ENCODE measurements at places on chromosomes 13 and 19.

DNA sequence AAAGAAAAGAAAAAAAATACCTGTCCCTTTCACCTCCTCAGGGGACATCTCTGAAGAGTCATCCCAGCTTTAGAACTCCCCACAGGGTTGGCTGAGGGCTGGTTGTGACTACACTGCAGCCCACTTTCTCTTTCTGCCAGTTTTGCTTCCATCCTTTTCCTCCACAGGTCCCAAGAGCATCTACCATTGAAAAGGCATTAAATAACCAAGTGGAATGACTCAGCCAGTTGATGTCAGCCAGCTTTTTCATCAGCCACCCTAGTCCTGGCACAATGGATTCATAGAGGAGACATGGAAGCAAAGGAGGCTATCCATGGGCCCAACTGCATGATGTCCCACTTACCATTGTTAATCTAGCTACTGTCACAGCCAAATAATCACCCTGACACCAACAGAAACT is 9.2 kb upstream of the RCBTB1 start:
- DNase-seq = no peak

- DNase-seq = no peak
These were observed 1.2 kb upstream of the SLAIN1 start for GRCh38 chr13:77696006-77696878.

- DNase-seq = no peak
These were observed 8.0 kb upstream of the GPR183 start for GRCh38 chr13:99315186-99315585.

DNA sequence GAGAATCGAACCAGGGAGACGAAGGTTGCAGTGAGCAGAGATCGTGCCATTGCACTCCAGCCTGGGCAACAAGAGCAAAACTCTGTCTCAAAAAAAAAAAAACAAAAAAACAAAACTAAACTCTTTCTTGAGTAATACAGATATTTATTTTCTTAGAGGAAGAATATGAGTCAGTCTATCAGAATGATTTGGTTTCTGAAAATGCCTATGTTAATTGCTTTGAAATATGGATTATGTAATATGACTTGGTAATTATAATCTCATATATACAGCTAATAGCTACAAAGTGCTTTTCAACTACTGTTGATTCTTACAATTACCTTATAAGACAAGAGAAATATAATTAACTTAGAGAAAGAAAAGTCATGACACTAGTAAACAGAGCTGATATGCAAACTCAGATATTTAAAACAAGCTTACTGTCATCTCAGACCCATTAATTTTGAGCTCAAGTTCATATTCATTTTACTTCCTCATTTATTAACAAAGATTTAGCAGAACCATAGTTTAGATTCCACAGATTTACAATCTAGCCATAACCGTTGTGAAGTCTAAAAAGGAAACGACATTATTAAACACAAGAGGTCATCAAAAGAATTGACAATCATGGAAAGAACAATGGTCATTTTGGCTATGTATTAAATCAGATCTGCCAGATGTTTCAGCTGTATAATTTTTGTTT is 88.0 kb downstream of the TBC1D4 start:
- DNase-seq = no peak

- DNase-seq = no peak
These were observed 53.0 kb upstream of the FBXL3 start for GRCh38 chr13:77079902-77080413.

DNA sequence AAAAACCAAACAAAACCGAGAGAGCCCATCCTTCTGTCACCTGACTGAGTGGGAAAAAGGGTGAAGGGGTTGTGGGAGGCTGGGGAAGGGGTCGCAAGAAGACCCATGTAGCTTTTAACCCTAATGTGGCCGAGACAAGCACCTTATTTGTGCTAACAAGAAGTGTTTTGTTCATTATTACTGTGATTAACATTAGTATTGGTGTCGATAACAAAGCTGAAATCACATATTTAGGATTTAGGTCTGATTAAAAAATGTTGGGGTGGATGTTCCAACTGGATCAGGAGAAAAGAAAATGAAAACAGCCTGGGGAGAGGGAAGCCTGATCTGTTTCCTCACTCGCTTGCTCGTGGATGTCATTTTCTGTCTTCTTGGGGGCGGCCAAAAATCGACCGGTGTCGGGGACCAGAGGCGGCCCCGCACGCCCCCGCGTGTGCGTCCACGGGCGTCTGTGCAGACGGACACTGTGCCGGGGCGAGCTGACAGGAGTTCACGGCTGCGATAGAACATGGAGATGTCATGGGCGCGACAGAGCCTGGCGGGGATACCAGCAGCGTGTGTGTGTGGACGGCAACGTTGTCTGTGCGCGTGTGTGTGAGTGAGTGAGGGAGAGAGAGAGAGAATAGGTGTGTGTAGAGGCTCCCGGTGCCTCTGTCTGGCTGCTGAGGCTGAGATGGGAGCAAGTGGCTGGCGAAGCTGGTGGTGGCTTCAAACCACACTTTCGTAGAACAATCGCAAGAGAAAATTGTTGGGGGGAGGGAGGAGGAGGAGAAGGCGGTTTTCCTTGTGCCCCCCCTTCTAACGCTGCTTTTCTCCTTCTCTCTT is 29.1 kb downstream of the NFIX start:
- DNase-seq = no peak

DNA sequence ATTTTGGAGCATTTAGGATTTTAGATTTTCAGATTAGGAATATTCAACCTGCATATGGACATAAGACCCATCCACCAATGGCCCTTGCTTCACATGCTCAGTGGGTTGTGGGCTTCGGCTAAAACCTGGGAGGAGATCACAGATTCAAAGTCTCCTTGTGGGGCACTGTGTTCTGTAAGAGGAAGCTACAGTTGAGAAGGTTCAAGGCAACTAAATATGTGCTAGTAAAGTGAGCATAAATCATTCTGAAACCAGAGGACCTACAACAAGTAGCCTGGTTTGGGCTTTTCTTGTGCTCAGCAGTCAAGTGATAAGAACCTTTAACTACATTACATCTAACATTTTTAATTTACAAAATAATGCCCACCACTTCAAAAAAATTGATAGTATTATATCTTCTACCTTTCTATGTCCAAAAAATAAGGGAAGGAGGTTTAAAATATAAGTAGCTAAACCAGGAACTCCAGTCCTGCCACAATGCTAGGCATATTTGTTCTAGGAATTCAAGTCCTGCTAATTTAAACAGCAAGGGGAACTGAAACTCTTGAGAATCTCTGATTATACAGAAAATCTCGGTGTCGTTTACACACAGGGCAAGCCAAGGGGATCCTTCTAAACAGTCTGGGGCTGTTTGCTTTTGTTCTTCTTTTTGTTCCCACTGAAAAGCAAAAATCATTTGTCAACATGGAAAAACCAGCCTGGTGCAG is 36.6 kb downstream of the FOXO1 start:
- no peak for DNase-seq

GRCh38 chr13:114234645-114235421 is at the start of gene CDC16:
Gene CDC16 (plus strand): TSS chr13:114234897. CDS start chr13:114235085, 188 bp downstream.
- DNase-seq = peak; percentile 70

DNA sequence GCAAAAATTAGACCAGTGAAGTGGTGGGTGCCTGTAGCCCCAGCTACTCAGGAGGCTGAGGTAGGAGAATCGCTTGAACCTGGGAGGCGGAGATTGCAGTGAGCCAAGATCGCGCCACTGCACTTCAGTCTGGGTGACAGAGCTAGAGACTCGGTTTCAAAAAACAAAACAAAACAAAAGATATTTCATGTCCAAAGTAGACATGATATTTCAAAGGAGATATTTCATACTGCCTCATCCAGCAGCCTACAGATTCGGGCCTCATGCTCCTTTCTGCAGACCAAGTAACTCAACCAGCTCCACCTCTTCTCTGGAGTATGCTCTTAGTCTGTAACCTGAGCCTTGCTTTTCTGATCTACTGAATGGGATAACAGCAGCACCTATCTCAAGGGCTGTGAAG is 15.0 kb downstream of the ZC3H4 start:
- DNase-seq = no peak

- no peak for DNase-seq
These were observed 54.5 kb downstream of the STK24 start for GRCh38 chr13:98522371-98522770.

DNA sequence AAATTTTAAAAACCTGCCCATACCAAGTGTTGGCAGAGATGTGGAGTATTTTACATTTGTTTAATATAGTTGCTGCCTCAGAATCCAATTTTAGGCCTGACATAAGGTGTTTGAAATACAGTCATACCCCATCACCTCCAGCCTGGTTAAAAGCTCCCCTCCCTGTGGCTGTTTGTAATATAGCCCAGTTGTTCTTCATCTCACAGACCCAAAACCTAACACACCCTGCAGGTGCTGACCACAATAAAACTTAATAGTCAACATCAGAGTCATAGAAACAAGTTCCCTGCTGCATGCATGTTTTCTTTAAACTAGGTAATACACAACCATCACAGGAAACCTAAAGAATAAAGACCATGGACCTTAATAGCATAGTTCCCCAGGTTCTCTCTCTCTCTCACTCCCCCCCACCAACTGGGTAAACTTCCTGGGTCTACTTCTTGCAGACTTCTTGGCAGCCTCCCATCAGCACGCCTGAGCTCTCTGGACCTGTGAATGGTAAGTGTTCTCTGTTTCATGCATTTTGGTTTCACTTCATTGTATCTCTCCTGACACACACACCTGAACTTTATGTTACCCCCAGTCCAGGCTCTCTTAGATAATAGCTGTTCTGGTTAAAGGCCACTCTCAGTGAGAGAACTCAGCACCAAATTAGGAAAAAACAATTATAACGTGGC is 1369.9 kb downstream of the EFNB2 start:
- no peak for DNase-seq
